NCI-H1417 treated with DMSO at 0.1 percent for 48 hours (cell line): ENCODE measurements at places on chromosomes 6 and 20.

- DNase-seq = no peak
These were observed 24.0 kb downstream of the SNX3 start for GRCh38 chr6:108236791-108237190.

GRCh38 chr6:54291146-54291545, 17.1 kb upstream of the TINAG start:
- DNase-seq = no peak

DNA sequence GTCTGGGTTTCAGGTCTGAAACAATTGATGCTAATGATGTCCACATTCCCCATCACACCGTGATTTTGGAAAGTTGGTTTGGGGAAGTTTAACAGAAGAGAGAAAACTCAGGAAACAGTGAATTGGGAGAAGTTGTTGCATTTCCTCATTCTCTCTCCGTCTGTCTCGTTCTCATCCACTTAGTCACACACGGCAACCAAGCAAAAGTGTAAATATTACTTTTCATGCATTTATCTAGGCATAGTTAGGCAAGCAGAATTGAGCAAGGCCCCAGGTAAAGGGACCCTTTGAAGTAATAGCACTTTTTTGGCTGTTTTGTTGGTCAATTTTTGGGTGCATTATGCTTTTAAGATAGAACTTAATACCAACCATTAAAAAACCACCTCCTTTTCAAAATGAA, 137.0 kb upstream of the SULF2 start:
- DNase-seq = no peak

GRCh38 chr20:13142143-13142542, 78.9 kb upstream of the ISM1 start:
- no peak for DNase-seq

DNA sequence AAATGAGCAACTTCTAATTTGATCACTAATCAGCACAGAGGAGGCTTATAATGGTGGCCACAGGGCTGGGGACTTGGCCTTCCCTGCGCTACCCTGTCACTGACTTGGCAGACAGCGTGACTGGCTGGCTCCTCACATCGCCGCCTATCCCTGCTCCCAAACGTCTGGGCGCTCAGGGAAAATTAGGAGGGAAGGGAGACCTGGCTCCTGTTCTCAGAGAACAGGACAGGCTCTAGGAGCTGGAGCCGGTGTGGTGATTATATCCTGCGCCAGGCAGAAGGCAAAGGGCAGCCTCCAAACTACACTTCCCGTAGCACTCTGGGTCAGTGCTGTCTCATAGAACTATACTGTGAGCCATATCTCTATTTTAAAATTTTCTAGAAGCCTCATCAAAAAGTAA, 53.4 kb downstream of the VEGFA start:
- DNase-seq = no peak

DNA sequence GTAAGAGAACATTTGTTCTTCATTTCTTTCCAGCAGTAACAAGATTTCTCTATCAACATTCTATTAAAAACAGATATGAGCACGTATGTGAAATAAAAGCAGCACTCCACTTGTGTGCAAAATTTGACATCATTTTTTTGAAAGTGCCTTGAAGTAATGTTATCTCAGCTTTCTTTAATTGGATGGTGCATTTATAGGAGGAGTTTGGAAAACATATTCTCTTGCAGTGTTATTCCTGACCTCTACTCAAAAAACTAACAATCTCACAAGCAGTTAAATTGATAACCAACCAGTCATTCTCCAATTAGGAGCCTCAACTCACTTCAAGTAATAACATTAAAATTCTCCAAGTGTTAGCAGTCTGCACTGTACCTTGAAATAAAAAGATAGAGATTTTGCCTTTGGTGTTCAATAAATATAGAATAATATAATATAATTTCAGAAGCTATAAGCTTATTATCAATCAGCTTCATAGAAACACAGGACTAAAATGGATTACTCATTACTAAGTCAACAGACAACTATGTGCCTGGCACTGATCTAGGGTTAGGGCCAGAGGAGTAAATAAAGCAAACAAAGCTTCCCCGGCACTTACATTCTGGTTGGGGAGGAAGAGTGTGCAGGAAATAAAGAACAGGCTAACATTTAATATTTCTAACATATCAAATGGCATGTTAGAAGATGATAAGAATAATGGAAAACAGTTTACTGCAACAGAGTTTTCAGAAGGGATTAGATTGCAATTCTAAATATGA, 149.0 kb upstream of the SGK1 start:
- no peak for DNase-seq

GRCh38 chr6:16486661-16487060, 248.3 kb downstream of the GMPR start:
- DNase-seq = no peak

DNA sequence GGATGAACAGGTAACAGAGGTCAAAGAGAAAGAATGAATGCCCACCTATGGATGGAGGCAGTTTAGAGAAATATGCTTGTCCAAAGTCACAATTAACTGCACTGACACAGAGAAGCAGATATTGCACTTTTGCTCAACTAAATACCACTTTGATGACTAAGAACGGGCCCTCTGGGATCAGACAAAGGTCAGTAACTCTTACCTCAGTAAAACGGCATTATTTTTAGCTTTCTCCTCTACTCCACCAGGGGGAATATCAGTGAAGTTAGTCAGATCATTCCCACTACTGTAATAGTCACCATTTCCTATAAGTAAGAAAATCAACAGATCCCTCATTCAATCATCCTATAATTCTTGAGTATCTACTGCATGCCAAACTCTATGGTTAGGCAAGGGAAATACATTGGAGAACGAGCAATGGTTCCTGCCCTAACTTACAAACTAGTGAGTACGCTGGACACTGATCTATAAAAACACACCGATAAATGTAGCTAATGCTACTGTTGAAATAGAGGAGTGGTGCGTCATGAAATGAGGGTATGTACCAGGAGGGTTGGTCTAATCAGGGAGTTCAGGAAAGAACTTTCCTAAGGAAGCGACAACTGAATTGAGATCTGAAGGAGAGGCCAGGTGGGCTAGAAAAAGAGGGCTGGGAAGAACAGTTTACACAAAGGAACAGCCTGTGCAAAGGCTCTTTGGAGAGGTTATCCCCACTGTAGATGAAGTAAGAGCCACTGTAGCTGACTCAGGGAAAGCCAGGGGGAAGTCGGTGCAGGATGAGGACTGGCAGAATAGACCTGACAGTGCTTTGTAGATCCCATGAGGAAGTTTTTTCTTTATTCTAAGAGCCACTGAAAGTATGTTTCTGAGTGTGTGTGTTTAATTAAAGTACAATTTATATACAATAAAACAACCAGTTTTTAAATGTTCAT, 9.2 kb downstream of the ECI2 start:
- no peak for DNase-seq

- DNase-seq = no peak
These were observed 469 bp downstream of the TFAP2C start for GRCh38 chr20:56629464-56630085.

GRCh38 chr6:148711833-148712654, 34.8 kb upstream of the UST start:
- no peak for DNase-seq

GRCh38 chr6:10180138-10181074, 234.5 kb downstream of the TFAP2A start:
- no peak for DNase-seq

DNA sequence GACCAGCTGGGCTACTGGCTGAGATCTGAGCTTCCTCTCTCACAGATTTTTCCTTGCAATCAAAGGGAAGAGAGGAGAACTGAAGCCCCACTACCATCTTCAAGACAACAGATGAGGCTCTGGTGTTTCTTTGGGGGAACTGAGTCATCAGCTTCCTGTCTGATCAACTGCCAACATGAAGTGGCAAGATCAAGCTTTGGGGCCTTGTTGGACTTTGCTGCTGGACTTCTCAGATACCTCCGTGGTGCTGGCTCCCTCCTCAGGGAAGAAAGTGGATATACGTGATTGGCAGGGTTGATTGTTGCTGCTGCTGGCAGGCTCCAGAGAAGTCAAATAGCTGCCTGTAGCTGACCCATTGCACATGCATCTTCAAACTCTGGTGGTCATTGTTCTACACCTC, 3.6 kb upstream of the TOX2 start:
- DNase-seq = no peak

GRCh38 chr6:38115626-38116008, 296.1 kb downstream of the ZFAND3 start:
- no peak for DNase-seq

DNA sequence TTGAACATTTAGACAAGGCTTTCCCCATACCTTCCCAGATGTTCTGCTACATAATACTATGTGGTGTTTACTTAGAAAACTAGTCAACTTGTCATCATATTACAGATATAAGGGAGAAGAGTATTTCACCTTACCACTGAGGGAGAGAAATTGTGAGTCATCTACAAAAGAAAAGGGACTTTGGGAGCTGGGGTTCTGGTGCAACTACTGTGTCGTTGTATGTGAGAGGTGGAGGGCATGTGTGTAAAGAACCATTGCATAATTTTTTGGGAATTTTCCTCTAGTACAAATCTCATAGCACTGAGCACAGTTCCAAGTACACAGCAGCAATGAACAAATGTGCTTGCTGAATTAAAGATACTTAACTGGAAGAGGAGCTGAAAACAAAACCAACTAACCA, 665.6 kb downstream of the DHX35 start:
- DNase-seq = no peak

GRCh38 chr20:61861054-61861841, 204.4 kb downstream of the TAF4 start:
- no peak for DNase-seq

- DNase-seq = no peak
These were observed 8.5 kb downstream of the TSPYL1 start for GRCh38 chr6:116271149-116271708.

- no peak for DNase-seq
These were observed 323.4 kb downstream of the SYNE1 start for GRCh38 chr6:152313542-152314482.

GRCh38 chr20:53760025-53760441, 166.4 kb upstream of the ZNF217 start:
- DNase-seq = no peak

DNA sequence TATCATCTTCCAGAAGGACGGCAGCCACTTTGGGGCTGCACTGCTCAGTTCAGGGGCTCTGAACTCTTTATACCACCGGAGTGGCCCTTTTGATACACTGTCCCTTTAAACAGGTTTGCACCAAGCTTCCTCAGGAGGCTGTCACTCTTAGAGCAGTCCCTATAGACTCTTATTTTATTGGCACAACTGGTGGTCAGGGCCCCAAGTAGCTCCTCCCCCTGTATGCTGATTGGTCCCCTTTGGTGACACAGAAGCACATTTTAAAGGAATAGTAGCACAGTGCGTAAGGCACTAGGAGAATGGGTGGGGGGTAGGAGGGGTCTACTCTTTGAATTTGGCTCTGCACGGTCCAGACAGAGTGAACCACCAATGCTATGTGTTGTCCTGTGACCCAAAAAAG, 122.6 kb upstream of the MLN start:
- DNase-seq = no peak

DNA sequence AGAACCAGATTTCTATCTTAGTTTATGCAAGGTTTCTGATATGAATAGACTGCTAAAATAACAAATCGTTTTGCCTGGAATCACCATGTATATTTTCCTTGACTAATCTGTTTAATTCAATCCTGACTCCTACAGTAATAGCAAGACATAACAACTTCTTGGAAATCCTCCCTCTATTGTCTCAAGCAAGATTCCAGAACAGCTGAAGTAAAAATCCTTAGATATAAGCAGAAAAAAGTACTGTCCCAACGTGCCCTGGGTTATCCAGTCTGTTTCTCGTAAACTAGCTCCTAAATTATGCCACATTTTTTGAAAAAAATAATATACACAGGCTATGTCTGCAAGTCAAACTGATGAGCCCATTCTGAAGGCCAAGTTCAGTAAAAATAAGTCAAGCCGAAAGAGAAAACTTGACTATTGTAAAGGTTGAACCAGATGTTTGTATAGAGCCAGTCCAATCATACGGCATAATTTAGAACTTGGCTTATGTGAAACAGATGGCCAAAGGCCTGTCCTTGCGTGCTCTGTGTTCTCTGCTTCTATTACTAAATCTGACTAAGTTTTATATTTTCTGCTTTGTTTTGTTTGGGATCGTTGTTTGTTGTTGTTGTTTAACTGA, 341.6 kb upstream of the NRSN1 start:
- DNase-seq = no peak

DNA sequence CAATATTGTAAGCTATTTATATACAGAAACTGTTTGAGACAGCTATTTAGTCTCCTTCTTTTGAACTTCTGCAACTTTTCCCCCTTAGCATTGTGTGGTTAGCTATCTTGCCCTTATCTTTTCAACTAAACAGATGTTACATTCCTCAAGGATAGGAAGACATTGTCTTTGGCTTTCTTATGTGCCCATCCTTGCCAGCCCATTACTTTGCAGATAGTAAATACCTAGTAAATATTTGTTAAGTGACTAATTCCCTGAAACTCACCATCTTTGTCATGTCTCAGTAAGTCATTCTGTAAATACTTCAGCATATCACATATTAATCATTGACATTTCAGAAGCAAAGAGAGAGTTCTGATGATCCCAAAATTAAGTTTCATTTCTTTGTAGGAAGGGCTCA, 69.1 kb upstream of the FLRT3 start:
- DNase-seq = no peak

DNA sequence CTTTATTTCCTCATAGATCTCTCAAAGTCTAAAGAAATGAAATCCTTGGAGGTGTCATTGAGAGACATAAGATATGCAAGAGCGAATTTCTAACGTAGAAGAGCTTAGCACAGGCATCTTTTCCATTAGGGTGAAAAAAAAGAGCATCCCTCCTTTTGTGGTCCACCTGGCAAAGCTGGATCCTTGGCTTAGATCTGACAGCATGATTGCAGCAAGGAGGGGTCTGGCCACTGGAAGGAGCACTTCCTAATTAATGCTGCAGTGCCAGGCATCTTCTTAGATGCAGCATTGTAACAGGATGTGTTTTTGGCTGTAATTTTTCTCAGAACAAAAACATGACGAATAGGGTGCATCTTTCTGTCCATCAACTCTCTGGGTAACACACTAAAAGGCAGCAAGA, 60.1 kb upstream of the TFAP2D start:
- DNase-seq = no peak

DNA sequence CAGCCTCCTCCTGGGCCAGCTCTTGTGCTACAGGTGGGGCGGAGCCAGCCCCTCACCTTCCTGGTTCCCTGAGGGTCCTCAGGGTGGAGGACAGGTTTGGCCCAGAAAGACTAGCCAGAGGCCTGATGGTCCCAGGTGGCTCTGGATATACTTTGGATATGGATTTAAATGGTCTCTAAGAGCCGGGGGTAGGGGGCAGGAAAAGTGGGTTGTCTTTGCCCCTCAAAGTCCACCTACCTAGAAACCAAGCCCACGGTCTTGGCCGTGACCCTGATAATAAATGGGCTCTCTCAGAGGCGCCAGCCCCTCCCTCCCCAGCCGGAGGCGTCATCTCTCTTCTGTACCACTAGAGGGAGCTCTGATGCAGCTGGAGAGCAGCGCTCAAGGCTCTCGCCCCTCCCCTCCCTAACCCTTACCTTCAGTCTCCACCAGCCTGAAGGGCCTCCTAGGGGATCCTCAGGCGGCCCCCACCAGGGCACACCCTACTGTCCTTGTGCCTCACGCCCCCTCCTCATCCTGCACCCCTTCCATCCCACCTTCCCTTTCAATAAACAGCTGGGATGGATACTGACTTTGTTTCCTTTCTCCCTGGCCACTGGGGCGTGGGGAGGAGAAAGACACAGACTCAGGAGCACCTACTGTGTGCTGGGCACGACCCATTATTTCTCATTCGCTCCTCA, 7.5 kb downstream of the NRSN2 start:
- peak; percentile 32 for DNase-seq
